ENCODE measurements at places on chromosomes 3 and 15.

GRCh38 chr3:113712129-113712528 is 15.7 kb upstream of the USF3 start:
- no peak for DNase-seq

GRCh38 chr15:47715856-47716445 is 1.4 kb upstream of the SEMA6D start:
- DNase-seq, result no peak

- no peak for DNase-seq
Measured at GRCh38 chr15:62742409-62743171, 300.0 kb upstream of the TPM1 start.

DNA sequence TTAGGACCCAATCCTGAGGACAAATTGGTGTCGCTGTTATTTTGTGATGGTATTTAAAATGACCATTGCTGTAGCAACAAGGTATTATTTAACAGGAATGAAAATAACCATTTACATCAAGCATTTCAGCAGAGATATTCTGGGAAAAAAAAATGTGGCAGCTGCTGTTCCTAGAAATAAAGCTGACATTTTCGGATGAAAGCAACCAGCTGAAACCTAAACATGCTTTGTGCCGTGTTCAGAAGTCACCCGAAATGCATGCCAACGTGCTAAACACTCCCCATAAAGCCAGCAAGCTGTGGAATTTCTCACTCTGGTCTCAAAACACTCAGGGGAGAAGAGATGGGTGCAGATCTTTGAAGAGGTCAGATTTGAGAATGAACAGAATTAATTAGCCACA is 31.5 kb upstream of the TAFA4 start:
- no peak for DNase-seq

- DNase-seq, result no peak
Measured at GRCh38 chr15:36053746-36054145, 507.8 kb upstream of the DPH6 start.

DNA sequence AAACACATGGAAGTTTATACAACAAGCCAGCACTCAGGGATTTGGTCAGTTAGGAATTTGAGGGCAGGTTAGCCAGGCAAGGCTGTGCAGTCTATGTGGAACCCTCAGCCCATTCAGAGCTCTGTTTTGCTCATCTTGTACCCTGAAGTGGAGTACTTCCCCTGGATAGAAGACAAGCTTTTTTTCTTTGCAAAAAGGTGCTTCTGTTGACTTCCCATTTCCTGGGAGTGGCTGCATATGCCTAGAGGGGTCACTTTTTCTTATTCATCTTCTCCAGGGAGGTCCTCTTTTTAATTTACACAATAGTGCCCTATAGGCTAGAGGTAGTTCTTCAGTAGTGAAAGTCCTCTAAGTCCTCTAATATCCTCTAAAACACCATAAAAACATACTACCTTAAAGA is 225.0 kb upstream of the P2RY1 start:
- DNase-seq, result no peak

GRCh38 chr3:123361071-123361470 is 87.8 kb downstream of the ADCY5 start:
- no peak for DNase-seq

DNA sequence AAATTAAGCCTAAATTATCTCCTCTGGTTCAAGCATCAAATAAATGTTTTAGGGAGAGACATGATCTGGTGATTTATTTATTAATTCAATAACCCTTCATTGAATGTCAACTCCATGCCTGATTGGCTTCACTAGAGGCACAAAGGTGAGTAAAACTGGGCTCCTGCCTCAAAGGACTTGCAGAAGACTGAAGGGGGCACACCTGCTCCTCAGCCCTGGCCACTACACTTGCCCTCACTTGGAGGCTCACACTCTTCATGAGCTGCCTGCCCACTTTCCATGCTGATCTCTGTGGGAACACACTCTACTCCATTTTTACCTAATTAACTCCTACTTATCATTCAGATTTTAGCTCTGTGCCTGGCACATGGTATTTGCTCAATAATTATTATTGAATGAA is 84.4 kb upstream of the KCNMB2 start:
- DNase-seq, result no peak

- no peak for DNase-seq
Measured at GRCh38 chr15:70283511-70283910, 185.8 kb upstream of the TLE3 start.

GRCh38 chr15:48603123-48603500 is 42.4 kb downstream of the FBN1 start:
- no peak for DNase-seq

GRCh38 chr3:171846597-171846996 is 3.4 kb downstream of the TMEM212 start:
- DNase-seq, result no peak

- no peak for DNase-seq
Measured at GRCh38 chr15:52232327-52232726, 41.1 kb upstream of the GNB5 start.

DNA sequence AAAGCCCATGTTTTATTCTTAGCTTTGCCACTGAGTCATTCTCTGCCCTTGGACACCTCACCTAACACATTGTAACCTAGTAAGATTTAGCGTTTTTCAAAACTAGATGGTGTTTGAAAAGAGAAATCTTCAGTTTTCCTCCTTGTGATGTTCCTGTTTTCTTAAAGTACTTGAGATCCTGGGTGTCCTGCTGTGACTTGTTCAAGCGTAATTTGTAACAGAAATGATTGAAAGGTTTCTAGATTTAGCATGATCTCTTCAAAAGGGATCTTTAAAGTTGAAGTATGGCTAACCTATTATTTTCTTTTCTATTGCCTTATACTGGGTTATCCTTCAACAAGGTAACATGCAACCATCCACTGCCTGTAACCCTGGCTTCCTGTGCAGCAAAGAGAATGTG is 32.6 kb upstream of the SPATA16 start:
- DNase-seq, result no peak

DNA sequence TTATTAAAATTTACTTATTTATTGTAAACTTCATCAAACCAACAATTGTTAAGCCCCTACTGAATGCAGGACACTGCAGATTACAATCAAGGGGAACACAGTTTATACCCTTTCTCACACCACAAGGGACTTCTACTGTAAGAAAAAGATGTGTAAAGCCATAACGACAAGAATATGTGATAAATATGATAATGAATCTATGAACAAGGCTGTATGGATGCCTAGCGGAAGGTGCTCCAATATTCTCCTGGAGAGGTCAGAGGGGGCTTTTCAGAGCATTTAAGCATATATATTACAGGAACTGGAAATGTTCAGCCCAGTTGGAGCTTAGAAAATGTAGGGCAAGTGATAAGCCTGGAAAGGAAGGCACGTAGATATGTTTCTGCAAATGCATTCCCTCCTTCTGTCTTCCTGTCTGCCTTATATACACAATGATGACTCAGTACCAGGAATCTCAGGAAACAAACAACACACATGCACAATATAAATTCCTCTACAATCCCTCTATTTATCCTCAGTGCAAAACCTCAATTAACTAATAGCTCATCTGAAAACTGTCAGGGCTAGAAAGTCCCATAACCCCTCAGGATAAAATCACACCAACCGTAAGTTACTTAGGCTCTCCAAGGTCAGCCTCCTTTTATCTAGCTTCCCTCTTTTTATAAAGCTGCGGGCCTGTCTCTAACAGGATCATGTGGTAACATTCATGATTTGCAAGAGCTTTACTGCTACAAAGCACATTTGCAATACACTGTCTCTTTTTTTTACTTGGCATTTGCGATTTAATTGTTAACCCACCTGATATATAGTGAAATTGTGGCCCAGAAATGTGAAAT is 393.1 kb downstream of the LPP start:
- DNase-seq, result no peak

DNA sequence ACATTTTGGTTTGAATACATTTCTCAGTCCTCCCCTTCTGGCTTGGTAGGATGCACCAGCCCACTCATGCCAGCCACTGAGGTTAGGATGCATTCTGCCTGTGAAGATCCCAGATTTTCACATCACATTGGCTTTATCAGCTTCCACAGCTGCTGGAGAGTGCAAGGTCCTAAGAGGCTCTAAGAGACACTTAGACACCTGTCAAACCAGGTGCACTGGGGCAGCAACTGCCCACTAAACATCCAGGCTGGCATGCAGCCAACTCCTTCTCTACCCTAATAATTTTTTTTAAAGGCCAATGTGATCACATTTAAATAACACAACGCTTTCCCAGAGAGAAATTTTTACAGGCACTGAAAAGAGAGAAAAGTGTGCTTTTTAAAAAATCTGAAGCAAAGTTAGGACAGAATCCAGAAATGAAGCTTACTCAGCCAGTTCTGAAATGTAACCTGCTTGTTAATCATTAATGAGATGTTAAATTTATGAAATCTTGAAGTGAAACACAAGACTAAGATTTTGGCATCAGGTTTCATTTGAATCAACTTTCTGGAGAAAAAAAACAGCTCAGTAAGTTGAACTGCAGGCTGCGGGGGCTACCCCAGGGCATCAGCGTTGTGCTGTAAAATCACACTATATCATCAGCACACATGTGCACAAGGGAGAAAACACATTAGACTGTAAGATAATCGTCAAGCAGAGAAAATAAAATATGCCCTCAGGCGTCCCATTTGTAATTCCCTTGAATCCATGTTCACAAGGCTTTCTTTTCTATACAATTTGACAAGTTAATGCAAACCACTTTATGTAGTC is 312.9 kb downstream of the ZBBX start:
- no peak for DNase-seq

GRCh38 chr3:17945799-17946399 is 203.5 kb upstream of the TBC1D5 start:
- no peak for DNase-seq

GRCh38 chr3:52704611-52705437 is 767 bp downstream of the GLT8D1 start:
- no peak for DNase-seq

GRCh38 chr3:52353291-52353855 is 37.3 kb downstream of the DNAH1 start:
- peak; percentile 58 for DNase-seq

- DNase-seq, result no peak
Measured at GRCh38 chr15:96849271-96849900, 518.9 kb downstream of the NR2F2 start.

- no peak for DNase-seq
Measured at GRCh38 chr3:72862314-72863090, 14.3 kb upstream of the SHQ1 start.

DNA sequence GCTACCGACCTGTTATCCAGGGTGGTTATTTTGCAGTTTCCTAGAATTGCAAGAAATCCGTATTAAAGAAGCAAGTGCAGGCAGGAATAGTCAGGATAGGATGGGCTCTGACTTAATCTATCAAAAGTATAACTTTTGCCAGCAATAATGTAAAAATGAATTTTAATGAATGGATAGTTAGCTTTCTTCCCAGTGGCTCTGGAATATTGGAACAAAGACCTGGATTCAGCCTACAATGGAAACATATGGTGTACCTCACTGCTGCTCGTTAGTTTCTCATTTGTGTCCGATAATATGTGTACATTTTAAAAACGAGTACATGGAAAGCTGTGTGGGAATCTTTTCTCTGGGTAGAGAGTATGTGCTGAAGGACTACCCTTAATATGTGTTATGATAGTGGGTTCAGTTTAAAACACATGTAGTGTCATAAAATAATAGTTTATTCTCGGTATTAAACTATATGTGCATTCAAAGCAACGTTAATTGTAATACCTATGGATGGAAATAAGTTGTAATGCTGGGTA is 805 bp downstream of the SERPINI1 start:
- no peak for DNase-seq

DNA sequence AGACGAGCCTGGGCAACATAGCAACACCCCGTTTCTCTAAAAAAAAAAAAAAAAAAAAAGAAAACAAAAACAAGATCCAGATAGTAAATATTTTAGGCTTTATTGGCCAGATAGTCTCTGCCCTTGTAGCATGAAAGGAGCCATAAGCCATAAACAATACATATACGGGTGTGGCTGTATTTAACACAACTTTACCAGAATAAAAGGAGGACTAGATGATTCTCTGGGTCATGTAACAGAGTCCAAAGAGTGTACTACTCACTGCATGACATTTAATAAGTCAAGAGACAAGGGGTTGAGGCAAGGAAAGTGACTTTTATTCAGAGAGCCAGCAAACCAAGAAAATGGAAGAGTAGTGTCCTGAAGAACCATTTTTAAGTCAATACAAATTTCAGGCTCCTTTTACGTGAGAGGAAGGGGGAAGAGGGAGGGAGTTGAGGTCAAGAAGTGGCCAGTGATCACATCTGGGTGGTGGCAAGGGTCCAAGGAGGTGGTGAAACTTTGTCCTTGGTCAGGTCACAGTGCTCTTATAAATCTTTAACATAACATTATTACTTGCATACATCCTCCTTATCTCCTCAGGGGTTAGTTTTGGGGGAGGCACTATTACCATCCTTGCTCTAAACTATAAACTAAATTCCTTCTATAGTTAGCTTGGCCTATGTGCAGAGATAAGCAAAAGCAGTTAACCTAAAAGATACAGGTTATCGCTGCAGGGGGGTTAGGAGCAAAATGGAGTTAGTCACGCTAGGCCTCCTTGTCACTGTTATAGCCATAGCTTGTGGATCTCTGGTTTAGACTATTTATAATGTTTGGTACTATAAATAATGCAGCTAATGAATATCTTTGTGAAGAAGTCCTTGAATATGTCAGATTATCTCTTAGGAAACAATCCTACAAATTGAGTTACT is 46.1 kb downstream of the METTL6 start:
- DNase-seq, result no peak

DNA sequence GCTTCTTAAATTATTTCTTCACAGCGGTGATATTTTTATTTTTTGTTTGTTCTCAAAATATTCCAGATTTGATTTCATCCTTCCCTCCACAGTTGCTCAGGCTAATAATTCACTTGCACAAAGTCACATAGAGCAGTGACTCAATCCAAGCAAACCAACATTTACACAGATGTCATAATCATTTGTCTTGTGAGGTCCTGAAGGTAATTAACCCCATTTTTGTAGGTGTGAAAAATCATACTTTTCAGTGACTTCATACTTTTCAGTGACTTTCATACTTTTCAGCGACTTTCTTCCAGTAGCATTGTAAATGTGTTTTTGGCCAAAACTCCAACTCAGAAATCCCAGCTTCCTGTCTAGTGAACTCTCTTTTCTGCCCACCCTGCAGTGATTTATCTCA is 32.1 kb downstream of the CD200 start:
- DNase-seq, result no peak

GRCh38 chr3:187987924-187988323 is 166.0 kb upstream of the LPP start:
- no peak for DNase-seq

- no peak for DNase-seq
Measured at GRCh38 chr3:184531626-184532280, 29.8 kb upstream of the EPHB3 start.

GRCh38 chr3:188752850-188753249 is 418.9 kb upstream of the TPRG1 start:
- DNase-seq, result no peak

- no peak for DNase-seq
Measured at GRCh38 chr3:69386556-69387385, 883 bp upstream of the FRMD4B start.

GRCh38 chr15:75043509-75044257 is 20.3 kb downstream of the PPCDC start:
- DNase-seq, result peak; percentile 97
